ENCODE measurements at places on chromosomes 7 and 10.

GRCh38 chr7:2713978-2714377, 26.0 kb downstream of the AMZ1 start:
- DNase-seq, result no peak

GRCh38 chr10:32146166-32146565, 89.9 kb upstream of the KIF5B start:
- DNase-seq, result no peak

DNA sequence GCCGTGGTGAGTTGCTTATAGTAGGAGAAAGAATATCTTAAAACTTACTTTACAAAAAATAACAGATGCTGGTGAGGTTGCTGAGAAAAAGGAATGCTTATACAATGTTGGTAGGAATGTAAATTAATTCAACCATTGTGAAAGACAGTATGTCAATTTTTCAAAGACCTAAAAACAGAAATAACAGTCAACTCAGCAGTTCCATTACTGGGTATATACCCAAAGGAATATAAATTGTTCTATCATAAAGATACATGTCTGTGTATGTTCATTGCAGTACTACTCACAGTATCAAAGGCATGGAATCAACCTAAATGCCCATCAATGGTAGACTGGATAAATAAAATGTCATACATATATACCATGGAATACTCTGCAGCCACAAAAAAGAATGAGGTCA, 420.4 kb downstream of the AUTS2 start:
- no peak for DNase-seq

GRCh38 chr7:41107938-41108448, 594.9 kb downstream of the INHBA start:
- DNase-seq, result no peak

- no peak for DNase-seq
Measured at GRCh38 chr7:19932549-19933249, 159.3 kb upstream of the TMEM196 start.

- DNase-seq, result no peak
Measured at GRCh38 chr10:74282848-74283210, 131.8 kb downstream of the ADK start.

DNA sequence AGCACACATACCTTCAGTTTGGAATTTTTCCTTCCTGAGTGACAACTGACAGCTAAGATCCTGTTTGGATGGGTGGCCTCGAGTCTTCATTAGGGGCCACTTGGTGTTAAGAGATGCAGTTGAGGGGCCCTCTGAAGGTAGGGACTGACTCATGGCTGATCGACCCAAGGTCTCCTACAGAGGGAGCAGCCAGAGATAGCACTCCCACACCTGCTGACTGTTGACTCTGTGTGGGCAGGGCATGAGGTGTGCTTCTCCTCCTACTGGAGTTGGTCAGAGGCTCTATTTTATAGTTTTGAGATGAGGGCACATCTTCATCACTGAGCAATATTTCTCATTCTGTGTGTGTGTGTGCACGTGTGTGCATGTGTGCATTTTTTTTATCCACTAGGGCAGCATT, 378.8 kb upstream of the PODXL start:
- no peak for DNase-seq

GRCh38 chr10:37263304-37263703, 137.9 kb downstream of the ANKRD30A start:
- DNase-seq, result peak; percentile 56

Measured in RKO (cell line).